Astrocyte (in vitro differentiated cells and primary cell): ENCODE measurements at places on chromosomes 1 and 21. TPM values are rescaled to one million over a fixed set of nuclear protein-coding genes. Genes with fewer than 3 reads are reported as not detected.

The TSTD1 gene
- total RNA-seq, result 9.5 TPM in 2 replicates

DNA sequence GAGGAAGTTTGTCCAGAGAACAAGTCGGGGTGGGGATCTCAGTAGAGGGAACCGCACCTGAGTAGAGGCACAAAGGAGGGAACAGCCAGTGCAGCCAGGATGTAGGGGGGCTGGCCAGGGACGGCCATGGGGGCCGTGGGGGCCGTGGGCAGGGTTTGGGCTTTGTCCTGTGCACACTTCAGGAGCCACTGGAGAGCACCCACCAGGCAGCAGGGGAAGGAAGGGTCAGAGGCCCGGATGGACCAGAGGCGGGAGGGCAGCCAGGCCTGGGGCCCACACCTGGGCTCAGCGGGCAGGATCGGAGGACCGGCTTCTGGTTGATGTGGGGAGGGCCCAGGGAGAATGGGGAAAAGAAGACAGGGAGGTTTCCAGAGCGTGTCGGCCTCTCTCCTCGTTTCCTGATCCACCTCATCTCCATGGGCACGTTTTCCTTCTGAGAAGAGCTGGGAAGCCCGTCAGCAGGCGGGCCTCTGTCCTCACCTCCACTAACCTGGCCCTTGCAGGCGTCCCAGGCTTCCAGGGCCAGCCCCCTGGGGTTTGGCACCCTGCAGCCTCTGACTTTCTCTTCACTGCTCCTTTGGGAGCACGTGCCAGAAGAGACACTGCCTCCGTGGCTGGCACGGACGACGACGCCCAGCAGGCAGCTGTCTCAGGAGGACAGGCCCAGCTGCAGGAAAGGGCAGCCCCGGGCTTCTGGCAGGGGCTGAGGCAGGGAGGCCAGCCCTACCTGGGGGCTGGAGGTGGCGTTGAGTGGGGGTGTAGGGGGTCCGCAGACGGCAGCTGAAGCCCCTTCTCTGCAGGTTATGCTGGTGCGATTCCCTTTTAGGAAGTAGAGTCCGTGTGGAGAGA is 16.8 kb upstream of the PDXK start:
- DNase-seq, result no peak

- DNase-seq, result peak; percentile 72
Observed at GRCh38 chr1:180854456-180854855, 58.2 kb upstream of the KIAA1614 start.

GRCh38 chr1:156357977-156358376 is 11.0 kb upstream of the RHBG start:
- no peak for DNase-seq

DNA sequence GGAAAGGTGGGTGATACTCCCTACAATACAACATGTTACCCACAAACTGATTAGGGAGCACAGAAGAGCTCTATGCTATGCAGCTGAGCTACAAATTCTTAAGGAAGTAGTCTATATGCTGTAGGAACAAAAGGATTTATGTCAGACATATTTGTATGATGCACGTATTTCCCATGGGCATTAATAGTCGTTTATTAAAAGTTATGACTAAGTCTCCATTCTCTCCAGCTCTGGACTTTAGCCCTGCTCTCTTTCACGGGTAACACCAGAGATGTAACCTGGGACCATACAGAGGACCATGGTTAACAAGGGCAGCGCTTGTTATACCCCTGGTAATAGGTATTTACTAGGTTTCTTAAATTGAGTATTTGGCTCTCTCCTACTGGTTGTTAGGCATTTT is 168.2 kb upstream of the C1orf105 start:
- no peak for DNase-seq

DNA sequence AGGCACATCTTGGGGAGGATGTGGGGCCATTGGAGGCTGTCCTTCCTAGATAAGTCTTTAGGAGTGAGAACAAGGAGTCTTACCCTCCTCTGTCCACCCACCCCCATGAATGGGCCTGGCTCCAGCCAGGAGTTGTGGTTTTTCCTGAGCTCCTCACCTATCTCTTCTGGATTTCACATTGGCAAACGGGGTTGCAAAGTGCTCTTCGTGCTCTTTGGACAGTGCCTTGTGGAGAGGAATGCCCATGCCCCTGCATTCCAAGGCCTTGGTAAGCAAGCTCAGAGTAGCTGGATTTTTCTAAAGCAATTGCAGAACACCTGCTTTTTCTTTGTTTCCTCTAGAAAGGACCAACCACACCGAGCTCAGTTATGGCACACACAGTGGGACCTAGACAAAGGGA is 152.1 kb upstream of the CAMK1G start:
- no peak for DNase-seq

The ADAMTSL4 gene
- 5.3 and 6.7 TPM in 2 replicates for total RNA-seq

The GPATCH3 gene
- 12.8 and 13.7 TPM in 2 replicates for total RNA-seq

The AGT gene
- total RNA-seq, result 1.2 and 3.0 TPM in 2 replicates

The LRRN2 gene
- 4.9 and 5.9 TPM in 2 replicates for total RNA-seq

The CYYR1 gene
- total RNA-seq, result 3.3 and 4.7 TPM in 2 replicates

The IL20 gene
- total RNA-seq, result not detected in 2 replicates

GRCh38 chr1:184685116-184685515 is 69.5 kb downstream of the EDEM3 start:
- no peak for DNase-seq

The KCNE2 gene
- 0.27 TPM in 1 of 2 replicates, not detected in the other for total RNA-seq

DNA sequence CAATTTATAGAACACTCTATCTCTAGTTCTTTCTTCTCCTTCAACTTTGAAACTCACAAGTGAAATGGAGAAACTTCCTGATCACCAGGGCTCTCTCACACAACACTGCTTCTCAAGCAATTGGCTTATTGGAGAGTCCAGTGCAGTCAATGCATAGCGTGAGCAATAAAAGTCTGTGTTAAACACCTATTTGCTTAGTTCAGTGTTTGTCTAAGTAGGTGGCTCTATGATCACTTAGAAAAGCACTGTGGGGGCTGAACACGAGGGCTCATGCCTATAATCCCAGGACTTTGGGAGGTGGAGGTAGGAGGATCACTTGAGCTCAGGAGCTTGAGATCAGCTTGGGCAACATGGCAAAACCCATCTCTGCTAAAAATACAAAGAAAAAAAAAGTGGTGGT is 12.2 kb downstream of the CTSS start:
- DNase-seq, result no peak

DNA sequence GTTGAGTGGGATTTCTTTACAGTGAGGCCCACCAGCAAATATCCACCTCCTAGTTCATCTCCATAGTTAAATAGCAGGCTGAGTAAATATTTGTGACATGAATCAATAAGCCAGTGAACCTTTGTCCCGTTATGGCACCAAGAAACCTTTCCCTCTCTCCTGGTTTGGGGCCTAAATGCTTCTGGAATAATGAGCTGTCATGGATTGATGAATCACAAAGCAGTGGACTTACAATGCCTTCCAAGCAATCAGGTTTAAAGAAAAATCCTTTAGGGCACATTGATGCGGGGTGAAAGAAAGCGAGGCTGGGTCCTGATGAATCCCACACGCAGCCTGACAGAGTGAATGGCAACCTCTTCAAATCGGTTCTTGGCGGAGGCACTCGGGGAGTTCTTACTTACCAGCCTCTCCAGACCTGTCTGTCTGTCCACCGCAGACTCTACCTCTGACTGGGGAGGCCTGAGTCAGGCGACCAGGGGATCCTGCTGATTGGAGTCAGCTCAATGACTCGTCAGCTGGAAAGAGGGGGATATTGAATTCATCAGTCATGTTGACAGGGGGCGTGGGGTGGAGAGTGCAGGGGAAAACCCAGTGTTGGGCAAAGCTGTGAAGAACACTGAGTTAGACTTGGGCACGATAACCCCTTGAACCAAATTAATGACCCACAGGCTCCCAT is 247.3 kb downstream of the PLPP3 start:
- DNase-seq, result peak; percentile 78

The BTBD19 gene
- 30.3 and 30.6 TPM in 2 replicates for total RNA-seq

DNA sequence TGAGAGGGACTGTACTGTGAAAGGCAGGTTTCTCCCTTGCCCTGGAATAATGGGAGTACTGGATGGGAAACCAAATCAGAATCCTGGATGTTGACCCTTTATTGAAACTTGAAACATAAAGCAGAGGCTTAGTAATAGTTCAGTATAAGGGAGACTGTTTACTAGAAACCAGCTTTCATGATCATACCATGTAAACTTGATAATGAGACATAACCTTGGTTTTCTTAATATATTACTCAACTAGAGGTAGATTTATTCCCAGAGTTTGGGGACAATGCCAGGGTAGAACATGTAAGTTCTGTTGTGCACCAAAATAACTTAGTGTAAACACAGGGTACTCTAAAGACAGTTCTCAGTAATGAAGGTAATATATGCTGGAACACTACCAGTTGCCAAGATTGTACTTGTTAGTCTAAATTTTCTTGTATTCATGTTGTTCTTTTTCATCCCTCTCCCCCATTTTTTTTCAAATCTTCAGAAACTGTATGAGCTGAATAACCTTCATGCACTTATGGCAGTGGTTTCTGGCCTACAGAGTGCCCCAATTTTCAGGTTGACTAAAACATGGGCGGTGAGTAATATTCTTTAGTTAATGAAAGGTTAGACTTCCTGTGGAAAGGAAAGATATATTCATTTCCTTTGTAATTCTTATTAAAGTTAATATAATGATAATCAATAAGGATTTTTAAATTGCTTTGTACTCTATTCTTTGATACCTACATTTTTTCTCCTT is 49.6 kb downstream of the ANGPTL1 start:
- DNase-seq, result no peak

The ADAMTS1 gene
- 139 and 141 TPM in 2 replicates for total RNA-seq

- no peak for DNase-seq
Observed at GRCh38 chr1:30052178-30052577, 671.2 kb downstream of the MATN1 start.

DNA sequence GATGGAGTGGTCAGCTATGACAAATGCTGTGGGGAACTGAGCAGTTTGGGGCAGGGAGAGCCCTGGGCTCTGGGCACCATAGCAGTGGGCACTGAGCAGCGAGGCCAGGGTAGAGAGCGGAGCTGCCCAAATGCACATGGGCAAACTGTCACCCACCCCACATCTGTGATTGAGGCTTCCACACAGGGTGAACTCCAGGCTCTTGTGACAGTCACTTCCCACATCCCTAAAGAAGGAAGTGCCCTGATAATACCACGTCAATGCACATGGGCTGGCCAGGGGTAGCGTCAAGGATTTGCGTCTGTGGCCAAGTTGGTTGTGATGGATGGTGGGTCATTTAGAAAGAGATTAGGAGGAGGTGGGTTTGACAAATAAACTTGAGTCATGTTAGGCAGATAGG is 2.6 kb upstream of the GUCA2B start:
- no peak for DNase-seq

- no peak for DNase-seq
Observed at GRCh38 chr1:7468248-7468647, 302.8 kb upstream of the VAMP3 start.

- DNase-seq, result peak; percentile 86
Observed at GRCh38 chr1:68103884-68104554, 53.6 kb upstream of the DIRAS3 start.

- peak; percentile 15 for DNase-seq
Observed at GRCh38 chr1:164641353-164641730, 82.4 kb downstream of the PBX1 start.

The TGFB2 gene
- total RNA-seq, result 308 and 330 TPM in 2 replicates

- DNase-seq, result no peak
Observed at GRCh38 chr1:55216096-55216495, 932 bp upstream of the USP24 start.

GRCh38 chr1:12057382-12057781 is 5.7 kb upstream of the TNFRSF8 start:
- no peak for DNase-seq

DNA sequence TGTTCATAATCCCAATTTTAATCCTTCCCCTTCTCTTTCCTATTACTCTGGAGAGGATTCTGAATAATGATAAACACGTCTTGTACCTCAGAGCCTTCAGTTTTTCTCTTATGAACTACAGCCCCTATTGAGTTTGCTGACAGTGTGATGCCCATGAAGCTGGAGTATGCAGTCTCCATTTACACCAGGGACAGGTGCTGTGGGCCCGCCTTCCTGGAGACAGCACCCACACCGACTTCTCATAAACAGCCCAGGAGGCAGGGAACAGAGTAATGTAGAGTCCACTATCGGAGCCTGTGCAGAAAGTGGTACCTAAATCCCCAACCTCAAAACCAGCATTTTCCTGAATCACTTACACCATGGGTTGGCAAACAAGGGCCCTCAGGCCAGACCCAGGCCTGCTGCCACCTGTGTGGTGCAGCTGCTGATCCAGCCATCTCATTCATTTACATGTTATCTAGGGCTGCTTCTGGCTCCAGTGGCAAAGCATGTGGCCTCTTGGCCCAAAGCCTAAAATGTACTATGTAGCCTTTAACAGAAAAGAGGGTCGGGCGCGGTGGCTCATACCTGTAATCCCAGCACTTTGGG is 95.1 kb upstream of the KRTAP19-8 start:
- no peak for DNase-seq

DNA sequence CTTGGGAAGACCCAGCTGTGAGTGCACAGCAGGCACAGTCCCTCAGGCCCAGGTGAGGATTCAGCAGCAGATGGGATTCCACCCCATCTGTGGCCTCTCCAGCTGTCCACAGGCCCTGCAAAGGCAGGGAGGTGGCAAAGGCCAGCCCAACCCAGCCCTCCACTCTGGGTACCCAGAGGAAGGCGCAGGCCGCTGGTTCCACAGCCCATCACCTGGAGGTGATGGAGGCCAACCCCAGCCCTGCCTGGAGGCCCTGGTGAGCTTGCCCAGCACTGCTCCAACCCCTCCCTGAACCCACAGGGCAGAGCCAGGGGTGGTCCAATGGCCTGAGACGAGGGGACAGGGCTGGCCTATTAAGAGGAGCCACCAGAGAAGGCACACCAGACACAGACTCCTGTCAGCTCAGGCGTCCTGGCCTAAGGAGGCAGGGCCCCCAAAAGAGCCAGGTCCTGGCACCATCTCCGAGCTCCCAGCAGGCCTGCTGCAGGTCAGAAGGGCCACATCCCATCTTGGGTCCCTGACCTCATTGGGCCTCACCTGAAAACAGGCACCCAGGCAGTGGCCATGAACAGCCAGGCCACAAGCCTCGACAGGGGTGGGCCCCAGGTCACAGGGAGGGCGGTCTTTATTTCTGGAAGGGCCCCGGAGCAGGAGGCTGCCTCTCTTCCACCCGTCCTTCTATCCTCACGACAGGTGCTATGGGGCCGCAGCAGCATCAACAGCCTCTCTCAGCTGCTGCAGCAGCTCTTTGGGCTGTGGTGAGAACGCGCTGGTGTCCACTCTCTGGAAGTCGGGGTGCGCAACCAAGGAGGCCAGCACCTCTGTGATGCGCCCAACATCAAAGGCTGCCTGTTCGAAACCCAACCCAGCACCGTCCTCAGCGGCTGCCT is 3.2 kb downstream of the JMJD4 start:
- no peak for DNase-seq

- DNase-seq, result no peak
Observed at GRCh38 chr1:82806133-82806532, 1005.4 kb downstream of the ADGRL2 start.

GRCh38 chr1:161440312-161440894 is 64.9 kb upstream of the FCGR2A start:
- DNase-seq, result peak; percentile 33

The EIF4G3 gene
- 76.1 and 80.7 TPM in 2 replicates for total RNA-seq

The CLCA1 gene
- not detected in 2 replicates for total RNA-seq

GRCh38 chr1:34617321-34618118 is 137.3 kb upstream of the GJB5 start:
- DNase-seq, result no peak

The OLFM3 gene
- total RNA-seq, result 0.11 TPM in 1 of 2 replicates, not detected in the other

GRCh38 chr21:44360159-44360558 is 6.7 kb downstream of the TRPM2 start:
- DNase-seq, result no peak

GRCh38 chr1:241870336-241870735 is 22.3 kb downstream of the EXO1 start:
- DNase-seq, result no peak

- peak; percentile 60 for DNase-seq
Observed at GRCh38 chr1:202562444-202563060, 147.7 kb downstream of the SYT2 start.

The CFHR1 gene
- total RNA-seq, result 0.23 TPM in 1 of 2 replicates, not detected in the other

The KRTAP7-1 gene
- total RNA-seq, result not detected in 2 replicates

- DNase-seq, result no peak
Observed at GRCh38 chr1:231392389-231393131, 29.5 kb downstream of the EGLN1 start.
